ENCODE measurements at places on chromosomes 1 and 21.
A peak's percentile ranks its signal among the peaks of the same experiment; 100 is the strongest.

DNA sequence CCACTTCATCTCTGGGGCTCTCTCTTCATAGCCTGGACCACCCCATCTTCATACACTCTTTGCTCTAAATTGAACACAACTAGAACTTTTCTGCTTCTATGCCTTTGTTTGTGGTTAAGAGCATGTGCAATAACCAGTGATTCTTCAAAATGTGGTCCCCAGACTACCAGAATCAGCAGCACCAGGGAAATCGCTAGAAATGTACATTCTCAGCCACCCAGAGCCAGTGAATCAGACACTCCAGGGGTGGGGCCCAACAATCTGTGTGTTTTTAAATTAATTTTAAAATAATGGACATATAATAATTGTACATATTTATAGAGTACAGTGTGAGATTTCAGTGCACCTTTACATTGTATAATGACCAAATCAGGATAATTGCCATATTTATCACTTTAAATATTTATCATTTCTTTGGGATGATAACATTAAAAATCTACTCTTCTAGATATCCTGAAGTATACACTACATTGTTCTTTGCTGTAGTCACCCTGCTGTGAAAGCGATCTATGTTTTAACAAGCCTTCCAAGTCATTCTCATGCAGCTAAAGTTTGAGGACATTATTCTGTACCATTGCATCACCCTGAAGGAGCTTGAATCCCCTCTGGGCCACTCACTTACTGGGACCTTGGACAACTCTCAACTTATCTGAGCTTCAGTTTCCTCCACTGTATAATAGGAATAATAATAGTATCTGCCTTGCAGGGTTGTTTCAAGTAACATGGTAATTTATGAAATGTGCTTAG lies 10.8 kb downstream of the GRHL3 start:
- peak; percentile 89 for DNase-seq

DNA sequence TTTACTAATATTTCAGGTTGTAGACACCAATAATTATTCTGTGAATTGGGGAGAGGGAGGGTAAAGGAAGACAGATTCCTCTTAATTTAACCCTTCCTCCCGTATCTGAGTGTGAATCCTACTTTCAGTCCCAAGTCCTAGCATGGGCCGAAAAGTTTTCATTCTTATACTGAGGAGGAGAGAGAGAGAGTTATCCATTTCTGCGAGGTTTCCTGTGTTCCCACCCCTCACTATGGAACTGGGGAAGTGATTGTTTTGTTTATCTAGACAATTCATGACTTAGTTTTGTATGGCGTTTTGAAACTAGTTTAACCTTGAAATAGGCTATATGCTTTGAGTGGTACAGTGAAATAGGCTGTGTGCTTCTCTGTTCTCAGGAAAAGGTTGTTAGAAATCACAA lies 134.0 kb upstream of the DPYD start:
- no peak for DNase-seq

DNA sequence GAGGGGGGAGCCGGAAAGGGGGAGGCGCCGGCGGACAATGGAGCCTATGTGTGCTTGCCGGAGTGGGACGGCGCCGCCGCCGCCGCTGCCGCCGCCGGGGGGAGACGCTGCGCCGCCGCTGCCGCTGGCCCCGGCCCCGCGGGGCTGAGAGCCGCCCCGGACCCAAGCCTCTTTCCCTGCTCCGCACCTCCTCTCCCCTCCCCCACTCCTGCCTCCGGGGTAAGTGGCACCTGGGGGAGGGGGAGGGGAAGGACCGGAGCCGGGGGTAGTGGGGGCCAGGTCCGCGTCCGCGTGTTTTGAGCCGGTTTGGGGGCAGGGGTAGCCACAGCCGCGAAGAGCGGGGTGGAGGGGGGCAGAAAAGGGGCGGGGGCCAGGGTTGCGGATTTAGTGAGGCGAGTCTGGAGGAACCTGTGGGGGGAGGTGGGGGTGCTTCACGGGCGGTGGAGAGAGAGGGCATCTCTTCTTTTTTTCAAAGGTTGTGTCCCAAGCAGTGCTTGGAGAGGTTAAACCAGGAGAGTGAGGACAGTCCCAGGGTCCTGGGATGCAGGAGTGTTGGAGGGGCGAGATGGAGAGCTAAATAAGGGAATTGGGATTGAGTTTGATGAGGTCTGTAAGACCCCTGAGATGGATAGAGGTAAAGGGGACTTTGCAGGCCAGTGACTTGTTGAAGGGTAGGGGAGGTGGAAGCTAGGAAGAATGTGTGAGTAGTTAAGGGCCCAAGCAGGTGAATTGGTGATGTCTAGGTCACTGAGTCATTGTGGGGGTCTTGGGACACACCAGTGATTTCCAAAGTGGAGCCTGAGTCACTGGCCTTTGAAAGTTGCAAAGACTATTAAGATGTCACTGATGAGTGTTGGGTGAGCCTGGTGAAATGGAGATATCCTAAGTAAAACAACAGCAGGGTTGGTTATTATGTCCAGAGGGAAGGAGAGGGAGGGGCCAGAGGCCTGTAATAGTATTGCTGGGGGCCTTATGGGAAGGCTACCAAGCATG lies 59.1 kb downstream of the BCL9 start:
- peak; percentile 35 for DNase-seq

DNA sequence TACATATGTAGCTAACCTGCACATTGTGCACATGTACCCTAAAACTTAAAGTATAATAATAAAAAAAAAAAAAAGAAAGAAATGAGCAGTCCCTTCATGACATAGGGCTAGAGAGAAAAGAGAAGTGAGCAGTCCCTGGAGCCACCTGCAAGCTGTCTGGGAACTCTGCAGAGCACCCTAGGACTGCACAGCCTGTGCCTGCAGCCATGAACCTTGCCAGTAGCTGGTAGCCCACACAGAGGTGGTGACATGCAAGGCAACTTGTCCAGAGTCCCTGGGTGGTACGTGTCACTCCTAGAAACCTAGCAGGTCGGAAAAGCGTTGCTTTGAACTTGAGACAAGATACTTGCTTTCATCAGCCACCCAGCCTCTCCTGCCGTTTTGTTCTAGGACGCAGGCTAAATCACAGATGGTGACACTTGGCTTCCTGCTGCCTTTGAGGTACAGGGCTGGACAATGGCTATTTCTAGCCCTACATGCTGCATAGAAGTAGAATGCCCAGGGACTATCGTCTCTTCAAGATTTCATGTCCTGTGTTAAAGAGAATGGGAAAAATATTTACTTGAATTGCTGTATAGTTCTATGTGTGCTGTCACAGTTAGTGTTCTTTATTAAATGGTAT lies 260.9 kb downstream of the LTN1 start:
- no peak for DNase-seq

GRCh38 chr1:184419350-184420161 lies 32.7 kb downstream of the C1orf21 start:
- DNase-seq, result no peak

DNA sequence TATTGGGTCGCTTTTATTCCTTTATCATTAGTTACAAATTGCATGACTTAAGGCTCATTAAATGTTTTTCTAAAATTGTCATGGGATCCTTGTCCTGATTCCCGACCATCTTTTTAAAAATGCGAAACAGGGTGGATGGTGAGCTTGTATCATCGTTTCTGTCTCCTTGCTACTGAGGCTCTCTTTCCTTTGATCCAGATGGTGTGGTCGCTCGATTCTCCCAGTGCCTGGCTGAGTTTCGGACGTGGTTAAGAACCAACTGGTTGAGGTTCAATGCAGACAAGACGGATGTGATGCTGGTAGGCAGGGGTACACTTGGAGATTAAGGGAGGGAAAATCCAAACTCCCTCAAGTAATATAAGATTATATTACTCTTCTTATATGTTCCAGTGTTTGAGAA lies 1.2 kb downstream of the MIER1 start:
- no peak for DNase-seq

- peak; percentile 3 for DNase-seq
Observed at GRCh38 chr1:176174108-176174507, 33.0 kb downstream of the COP1 start.

GRCh38 chr1:240618946-240619345 lies 7.0 kb upstream of the GREM2 start:
- no peak for DNase-seq

DNA sequence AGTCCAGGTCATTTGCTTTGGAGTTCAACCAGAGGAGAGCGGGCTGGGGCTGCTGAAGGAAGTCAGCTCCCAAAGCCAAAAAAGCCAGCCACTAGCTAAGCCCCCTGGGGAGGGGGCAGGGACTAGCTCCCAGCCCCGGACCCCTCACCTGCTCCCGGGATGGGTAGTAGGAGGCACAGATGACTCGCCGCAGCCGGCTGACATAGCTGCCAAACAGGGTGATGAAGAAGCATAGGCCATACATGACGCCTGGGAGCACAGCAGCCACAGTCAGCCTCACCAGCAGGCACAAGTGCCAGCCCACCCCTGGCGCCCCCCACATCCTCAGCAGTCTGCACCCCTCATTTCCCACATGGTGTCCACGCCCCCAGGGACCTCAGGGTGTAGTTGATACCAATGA lies 7.4 kb downstream of the DCST2 start:
- DNase-seq, result no peak

DNA sequence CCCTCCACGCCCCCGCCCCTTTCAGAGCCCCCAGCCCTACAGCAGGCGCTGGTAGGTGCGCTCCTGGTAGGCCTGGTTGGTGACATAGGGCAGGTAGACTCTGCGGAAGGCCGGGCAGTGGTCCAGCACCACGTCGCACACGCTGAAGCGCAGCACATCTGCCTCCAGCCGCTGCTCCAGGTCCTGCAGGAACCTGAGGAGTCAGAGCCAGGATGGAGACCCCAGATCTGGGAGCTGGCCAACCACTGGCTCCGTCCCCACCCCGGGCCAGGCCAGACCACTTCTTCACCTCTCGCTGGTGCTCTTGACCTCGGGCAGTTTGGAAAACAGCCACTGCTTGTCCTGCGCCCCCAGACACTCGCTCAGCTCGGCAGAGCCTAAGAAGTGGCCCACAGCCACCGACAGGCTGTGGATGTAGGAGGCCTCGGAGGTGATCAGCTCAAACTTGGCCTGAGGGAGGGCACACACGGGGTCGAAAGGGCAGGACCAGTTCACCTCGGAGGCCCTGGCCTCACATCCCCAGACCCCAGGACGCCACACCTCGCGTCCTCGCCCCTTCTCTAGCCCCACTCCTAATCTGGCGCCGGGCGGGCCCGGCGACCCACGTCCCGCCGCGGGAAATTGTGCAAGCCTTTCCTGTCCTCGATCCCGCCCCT lies 6.4 kb downstream of the ARHGEF19 start:
- DNase-seq, result no peak

GRCh38 chr1:59645893-59646292 lies 168.9 kb upstream of the HOOK1 start:
- DNase-seq, result peak; percentile 80

DNA sequence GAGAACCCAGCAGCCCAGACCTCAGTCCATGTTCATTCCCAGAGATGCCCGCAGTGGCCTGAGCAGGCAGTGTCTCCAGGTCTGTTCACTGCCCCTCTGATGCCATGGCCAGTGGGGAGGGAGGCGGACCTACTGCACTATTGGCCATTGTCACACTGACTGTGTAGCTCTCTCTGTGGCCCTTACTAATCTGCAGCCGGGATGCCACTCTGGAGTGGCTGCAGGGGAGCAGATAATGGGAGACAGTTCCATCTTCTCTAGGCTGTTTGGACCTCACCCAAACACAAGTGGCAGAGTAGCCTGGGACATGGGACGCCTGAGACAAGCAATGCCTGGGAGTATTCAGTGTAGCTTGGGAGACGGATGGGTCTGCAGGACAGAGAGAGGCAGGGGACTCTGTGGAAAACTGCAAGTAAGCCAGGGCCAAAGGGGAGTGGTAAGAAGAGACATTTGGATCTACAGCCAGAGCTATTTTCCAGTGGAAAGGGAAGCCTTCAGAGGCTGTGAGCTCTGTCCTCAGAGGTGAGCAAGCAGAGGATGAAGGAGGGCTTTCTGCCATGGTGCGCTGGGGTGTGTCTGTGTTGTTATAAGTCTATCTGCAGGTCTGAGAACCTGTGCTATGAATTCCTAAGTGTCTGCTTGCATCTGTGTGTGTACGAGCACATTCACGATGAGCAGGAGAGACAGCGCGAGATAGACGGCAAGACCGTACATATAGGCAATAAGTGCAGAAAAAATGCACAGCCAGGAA lies 26.7 kb downstream of the DMBX1 start:
- DNase-seq, result no peak

- no peak for DNase-seq
Observed at GRCh38 chr1:182095946-182096345, 34.4 kb upstream of the ZNF648 start.

- no peak for DNase-seq
Observed at GRCh38 chr1:182301026-182301436, 90.6 kb downstream of the GLUL start.

DNA sequence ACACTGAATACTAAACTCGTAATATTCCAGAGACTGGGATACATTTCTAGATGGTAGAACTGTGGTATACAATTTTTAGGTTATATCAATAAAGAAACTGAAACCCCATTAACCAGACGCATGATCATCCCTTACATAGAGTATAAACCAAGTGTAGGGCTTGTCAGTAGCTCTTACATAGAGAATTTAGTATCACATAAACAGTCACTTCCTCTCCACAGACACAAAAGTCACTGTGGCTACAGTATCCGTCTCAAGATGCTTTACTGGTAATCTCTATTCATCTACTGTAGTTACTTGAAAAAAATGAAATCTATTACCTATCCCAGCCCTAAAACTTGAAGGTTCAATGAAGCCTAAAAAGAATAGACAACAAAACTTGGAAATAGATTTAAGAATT lies 252.3 kb upstream of the TMPRSS15 start:
- no peak for DNase-seq

GRCh38 chr1:194069168-194069830 lies 882.9 kb upstream of the B3GALT2 start:
- no peak for DNase-seq

- no peak for DNase-seq
Observed at GRCh38 chr1:156229809-156230472, 12.0 kb upstream of the BGLAP start.

DNA sequence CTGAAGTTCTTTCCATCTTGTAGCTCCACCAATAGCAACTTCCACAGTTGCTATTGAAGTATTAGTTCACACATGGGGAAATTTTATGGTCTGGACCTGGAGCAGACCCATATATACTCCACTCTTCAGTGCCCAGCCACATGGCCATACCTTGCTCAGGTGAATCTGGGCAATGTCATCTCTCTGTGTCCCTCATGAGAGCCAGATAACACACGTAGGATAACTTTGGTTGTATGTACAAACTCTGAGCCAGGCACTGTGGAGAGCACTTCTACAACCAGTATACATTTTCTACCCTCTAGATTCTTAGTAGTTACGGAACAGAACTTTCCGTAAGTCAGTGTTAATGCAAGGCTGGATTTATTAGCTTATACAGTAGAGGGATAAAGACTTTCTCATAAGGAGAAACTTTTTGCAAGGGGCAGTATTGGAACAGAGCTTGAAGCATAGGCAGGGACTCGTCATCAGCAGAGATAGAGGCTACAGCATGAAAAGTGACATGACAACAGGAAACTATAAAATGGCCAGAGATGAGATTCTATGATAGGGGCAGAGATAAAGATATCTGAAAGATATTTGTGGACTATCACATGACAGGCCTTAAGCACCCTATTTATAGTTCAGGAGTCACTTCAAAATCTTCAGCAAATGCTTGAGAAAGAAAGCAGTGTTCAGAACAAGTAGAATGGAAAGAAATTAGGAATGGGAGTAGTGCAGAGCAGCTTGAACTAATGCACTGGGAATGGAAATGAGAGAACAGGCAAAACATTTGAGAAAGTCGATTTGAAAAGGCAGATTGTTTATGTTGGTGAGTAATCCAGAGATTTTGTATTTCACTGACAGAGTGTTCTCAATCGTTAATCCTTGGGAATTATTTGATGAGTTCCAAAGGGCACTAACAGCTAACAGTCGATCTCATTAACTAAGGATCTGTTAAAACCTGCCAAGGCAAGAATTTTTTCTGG lies 481.8 kb downstream of the USP25 start:
- no peak for DNase-seq

GRCh38 chr1:3636531-3636930 lies 11.7 kb downstream of the TPRG1L start:
- DNase-seq, result no peak

- no peak for DNase-seq
Observed at GRCh38 chr21:44923480-44924084, 2.9 kb upstream of the ITGB2 start.

Data from fibroblast of skin of scalp (primary cell).